ENCODE measurements at places on chromosomes 12 and 14. TPM values are rescaled to one million over a fixed set of nuclear protein-coding genes. Genes with fewer than 3 reads are reported as not detected.
A peak's percentile ranks its signal among the peaks of the same experiment; 100 is the strongest.

DNA sequence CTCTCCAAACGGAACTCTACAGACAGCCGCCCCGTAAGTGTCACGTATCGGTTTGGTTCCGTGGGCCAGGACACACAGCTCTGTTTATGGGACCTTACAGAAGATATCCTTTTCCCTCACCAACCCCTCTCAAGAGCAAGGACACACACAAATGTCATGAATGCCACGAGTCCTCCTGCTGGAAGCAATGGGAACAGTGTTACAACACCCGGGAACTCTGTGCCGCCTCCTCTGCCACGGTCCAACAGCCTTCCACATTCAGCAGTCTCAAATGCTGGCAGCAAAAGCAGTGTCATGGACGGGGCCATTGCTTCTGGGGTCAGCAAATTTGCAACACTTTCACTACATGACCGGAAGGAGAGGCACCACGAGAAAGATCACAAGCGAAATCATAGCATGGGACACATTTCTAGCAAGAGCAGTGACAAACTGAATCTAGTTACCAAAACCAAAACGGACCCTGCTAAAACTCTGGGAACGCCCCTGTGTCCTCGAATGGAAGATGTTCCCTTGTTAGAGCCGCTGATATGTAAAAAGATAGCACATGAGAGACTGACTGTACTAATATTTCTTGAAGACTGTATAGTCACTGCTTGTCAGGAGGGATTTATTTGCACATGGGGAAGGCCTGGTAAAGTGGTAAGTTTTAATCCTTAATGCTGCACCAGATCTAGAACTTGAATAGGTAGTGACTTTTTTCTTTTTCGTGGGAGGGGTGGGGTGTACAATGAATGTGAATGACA, 69.7 kb downstream of the WDR20 start:
- DNase-seq, result peak; percentile 50

GRCh38 chr12:124713041-124713435, 145.6 kb upstream of the NCOR2 start:
- DNase-seq, result peak; percentile 89

DNA sequence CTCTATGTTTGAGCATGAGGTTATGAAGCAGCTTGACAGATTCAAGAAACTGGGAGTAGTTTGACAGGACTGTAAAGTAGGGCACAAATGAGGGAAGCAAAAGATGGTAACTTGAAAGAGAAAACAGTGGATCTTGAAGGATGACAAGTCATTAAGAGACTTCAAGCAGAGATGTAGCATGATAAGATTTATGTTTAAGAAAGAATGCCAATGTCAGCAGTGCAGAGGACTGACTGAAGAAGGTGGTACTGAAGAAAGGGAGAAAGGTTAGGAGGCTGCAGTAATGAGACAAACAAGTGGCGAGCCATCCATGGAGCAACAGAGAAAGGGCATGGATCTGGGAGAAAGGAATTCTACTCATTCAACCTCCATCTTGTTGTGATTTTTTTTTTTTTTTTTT, 120.2 kb upstream of the RAP1B start:
- no peak for DNase-seq

GRCh38 chr12:32470936-32471470, 71.6 kb downstream of the FGD4 start:
- DNase-seq, result no peak

The ARMH4 gene
- polyA plus RNA-seq, result 0.92 TPM

The SYCP3 gene
- polyA plus RNA-seq, result not detected

All from aorta (tissue), 5 donors.